ENCODE measurements at places on chromosomes 2 and 18. TPM values are rescaled to one million over a fixed set of nuclear protein-coding genes. Genes with fewer than 3 reads are reported as not detected.

Gene CRYGD
- not detected for total RNA-seq

Gene ANO7
- total RNA-seq: 1.8 TPM

Gene TRIM43
- total RNA-seq: not detected

Gene LOXHD1
- total RNA-seq: 0.38 TPM

- no peak overlapping the region for H3K27ac ChIP-seq
- H3K27me3 ChIP-seq: no peaks in the 10 kb centered on the region
- H3K36me3 ChIP-seq: no peaks in the 10 kb centered on the region
These were observed 318.9 kb upstream of the TRIB2 start for GRCh38 chr2:12397854-12398253.

DNA sequence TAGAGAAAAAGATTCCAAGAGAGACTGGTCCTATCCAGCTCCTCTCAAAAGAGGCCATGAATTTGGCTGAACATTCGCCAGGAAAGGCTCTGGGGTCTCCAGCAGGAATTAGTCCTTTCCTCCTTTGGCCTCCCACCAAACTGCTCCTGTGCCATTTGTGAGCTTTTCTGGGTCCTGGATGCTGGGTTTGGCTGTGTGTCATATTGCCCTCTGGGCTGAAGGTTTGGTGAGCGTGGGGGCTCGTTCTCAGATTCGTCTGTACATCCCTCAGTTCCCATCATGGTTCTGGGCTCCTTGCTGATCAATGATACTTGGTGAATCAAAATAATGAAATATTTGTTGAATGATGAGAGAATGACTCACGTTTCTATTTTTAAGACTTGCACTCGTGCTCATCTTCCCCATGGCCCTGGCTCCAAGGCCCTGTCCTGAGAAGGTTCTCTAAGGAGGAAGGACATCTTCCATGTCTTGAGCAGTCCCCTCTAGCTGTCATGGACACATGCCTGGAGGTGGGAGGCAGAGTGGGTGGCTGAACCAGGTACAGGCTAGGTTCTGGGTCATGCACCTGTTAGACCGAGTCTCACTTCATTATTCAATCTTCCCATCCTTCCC lies 47.8 kb upstream of the RHOB start:
- DNase-seq: no peak
- no peaks in the 10 kb centered on the region for H3K4me1 ChIP-seq
- H3K27ac ChIP-seq: no peak overlapping the region
- H3K27me3 ChIP-seq: no peaks in the 10 kb centered on the region

- H3K4me1 ChIP-seq: no peaks in the 10 kb centered on the region
- no peaks in the 10 kb centered on the region for H3K27me3 ChIP-seq
- no peak overlapping the region for H3K27ac ChIP-seq
- DNase-seq: no peak
- no peak overlapping the region for H3K4me3 ChIP-seq
These were observed 20.0 kb downstream of the MALT1 start for GRCh38 chr18:58691256-58691655.

DNA sequence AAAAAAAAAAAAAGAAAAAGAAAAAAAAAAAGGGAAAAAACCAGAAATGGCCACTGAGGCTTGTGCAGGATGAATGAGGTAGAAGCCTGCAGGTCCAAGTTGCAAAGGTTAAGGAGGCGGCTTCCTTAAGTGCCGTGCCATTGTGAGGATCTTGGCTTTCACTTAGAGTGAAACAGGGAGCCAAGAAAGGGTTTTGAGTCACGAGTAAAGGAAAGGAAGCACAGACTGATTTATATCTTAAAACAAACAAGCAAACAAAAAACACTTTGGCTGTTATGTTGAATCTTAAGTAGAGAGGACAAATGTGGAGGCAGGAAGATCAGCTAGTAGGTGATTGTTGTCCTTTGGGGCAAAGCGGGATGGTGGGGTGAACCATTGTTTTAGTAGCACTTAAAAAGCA lies 749.7 kb upstream of the SOX11 start:
- no peaks in the 10 kb centered on the region for H3K36me3 ChIP-seq
- H3K4me3 ChIP-seq: no peak overlapping the region
- no peak overlapping the region for H3K27ac ChIP-seq
- DNase-seq: no peak
- H3K4me1 ChIP-seq: no peaks in the 10 kb centered on the region

GRCh38 chr2:74843899-74844298 lies 10.0 kb downstream of the HK2 start:
- no peaks in the 10 kb centered on the region for H3K36me3 ChIP-seq
- no peak for DNase-seq
- no peaks in the 10 kb centered on the region for H3K27me3 ChIP-seq
- H3K27ac ChIP-seq: no peak overlapping the region

DNA sequence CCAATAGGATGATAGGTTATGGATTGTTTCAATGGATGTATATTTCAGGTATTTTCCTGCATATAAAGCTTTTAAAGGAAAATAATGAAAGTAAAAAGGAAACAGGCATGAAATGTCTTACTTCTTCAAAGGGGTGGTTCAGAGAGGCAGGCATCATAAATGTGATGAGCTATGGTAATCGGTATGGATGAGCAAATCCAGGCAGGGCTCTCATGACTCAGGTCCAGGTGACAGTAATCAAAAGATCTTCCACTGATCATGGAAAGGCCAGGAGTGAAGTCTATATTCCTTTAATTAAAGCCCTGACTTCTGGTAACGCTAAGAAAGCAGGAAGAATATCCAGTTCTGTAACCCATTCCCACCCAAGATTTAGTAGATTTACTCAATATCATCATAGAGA lies 48.7 kb upstream of the RGPD4 start:
- H3K27ac ChIP-seq: no peak overlapping the region
- H3K4me3 ChIP-seq: no peak overlapping the region
- no peak for DNase-seq

DNA sequence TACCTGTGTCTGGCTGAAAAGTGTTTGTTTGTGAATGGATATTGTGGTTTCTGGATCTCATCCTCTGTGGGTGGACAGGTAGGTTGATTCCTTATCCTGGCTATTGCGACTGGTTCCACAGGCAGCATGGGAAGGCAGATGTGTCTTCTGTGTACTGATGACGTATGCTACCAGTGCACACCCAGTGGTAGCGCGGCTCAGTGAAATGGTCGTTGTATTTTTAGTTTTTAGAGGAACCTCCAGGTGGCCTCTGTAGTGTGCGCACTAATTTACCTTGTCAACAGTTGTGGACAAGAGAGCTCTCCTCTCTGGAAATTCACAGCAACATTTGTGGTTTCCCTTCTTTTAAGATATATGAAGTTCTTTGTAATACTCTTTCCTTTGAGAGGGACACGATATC lies 52.5 kb downstream of the CCDC74A start:
- no peak for DNase-seq
- H3K4me3 ChIP-seq: no peak overlapping the region
- no peaks in the 10 kb centered on the region for H3K4me1 ChIP-seq
- H3K36me3 ChIP-seq: no peaks in the 10 kb centered on the region

Measured in thyroid gland (tissue), 4 donors.